Liver (tissue), 10 donors: ENCODE measurements at places on chromosomes 4 and X. TPM values are rescaled to one million over a fixed set of nuclear protein-coding genes. Genes with fewer than 3 reads are reported as not detected.

GRCh38 chrX:35122756-35123155, 180.2 kb downstream of the FAM47B start:
- no peak for DNase-seq

DNA sequence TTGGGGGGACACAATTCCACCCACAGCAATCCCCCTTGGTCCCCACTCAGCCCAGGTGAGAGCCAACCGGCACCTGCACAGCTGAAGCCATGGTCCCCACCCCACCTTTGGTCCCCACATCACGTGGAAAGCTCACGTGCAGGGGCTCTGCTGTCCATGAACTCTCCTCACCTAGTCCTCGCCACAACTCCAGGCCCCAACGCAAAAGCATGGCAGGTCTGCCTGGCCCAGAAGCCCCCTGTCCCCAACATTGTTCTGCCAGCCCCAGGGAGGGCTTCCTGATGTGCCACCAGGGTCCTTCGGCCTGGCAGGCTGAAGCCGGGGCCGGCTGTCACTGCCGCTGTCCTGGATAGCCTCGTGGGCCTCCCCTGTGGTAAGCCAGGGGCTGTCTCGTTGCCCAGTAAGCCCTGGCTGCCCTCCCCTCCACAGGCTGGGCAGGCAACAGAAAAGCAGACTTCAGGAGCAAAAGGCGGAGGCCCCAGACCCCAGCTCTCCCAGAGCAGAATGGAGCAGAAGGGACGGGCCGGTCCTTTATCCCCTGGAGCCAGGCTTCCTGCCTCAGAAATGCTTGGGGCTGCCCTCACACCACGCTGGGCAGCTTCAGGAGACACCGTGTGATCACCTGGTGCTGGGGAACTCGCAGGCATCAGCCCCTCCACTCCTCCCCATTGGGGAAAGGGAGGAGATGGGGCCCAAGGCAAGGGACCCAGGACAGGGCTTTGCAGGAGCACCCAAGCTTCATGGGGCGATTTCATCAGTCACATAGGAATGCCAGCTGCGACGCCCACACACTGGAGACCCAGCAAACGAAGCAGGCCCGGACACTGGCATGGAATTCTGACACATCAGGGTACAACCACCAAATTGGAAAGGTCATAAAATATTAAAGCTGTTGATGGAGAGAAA, 103.7 kb downstream of the ADRA2C start:
- no peak for DNase-seq

- no peak for DNase-seq
Measured at GRCh38 chrX:12421918-12422317, 283.6 kb downstream of the FRMPD4 start.

DNA sequence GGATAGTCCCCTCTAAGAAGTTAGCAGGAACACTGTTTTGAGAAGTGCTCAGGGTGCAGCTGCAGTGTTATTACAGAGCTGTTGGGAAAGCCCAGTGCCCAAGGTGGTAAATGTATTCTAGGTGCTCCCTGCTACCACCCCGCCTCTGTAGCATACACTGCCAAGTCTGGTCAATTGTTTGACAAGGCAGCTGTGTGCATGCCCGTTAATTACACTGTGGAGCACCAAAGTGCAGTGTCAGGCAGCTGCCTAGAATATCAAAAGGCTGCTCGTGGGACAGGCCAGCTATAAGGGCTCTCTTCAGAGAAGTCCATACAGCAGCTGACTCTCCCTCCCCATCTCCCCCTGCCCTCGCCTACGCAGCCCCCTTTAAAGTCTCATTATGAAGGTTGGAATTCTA, 99.9 kb upstream of the KLHL13 start:
- DNase-seq = no peak

The PQBP1 gene
- 22.0 TPM for total RNA-seq

The STAP1 gene
- 0.51 TPM for total RNA-seq
